Natural killer cell treated with Interleukin-12 subunit alpha and Interleukin-12 subunit beta and Interleukin-15 and Interleukin-18, amount 100 ng/mL, for 72 hours (primary cell): ENCODE measurements at places on chromosomes 5 and 9.

GRCh38 chr5:135365281-135365680 lies 33.8 kb downstream of the MACROH2A1 start:
- no peak for DNase-seq

- DNase-seq = no peak
These were observed 15.9 kb upstream of the ABLIM3 start for GRCh38 chr5:149125386-149125891.

DNA sequence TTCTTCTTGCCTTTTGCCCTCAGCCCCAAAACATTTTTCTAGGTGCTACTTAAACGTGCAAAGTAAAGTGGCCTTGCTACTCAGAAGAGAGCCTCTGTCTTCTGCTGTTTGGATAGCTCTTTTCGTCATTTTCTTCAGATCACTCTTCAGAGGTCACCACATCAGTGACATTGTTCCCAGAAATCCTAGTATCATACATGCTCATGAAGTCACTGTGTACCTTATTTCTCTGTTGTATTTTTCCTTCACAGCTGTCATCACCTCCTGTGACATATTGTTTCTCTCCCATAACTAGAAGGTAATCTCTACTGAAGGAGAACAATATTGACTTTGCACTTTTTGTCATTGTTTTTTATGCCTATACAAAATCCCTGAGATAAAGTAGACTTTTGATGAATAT lies 237.0 kb upstream of the CDH18 start:
- no peak for DNase-seq

- DNase-seq = peak; percentile 87
These were observed at the start of gene PHYKPL for GRCh38 chr5:178232124-178232919. Gene PHYKPL, minus strand, starts transcription at chr5:178232802. Its CDS starts 252 bp downstream, at chr5:178232550.

- DNase-seq = no peak
These were observed 4.2 kb upstream of the NINJ1 start for GRCh38 chr9:93138171-93138764.

- DNase-seq = no peak
These were observed 183.5 kb upstream of the EDIL3 start for GRCh38 chr5:84568171-84568570.

GRCh38 chr5:2293906-2294305 lies 411.2 kb upstream of the IRX4 start:
- DNase-seq = no peak

- no peak for DNase-seq
These were observed 279.0 kb downstream of the GLIS3 start for GRCh38 chr9:4020755-4021296.

- DNase-seq = no peak
These were observed 64.4 kb downstream of the AUH start for GRCh38 chr9:91297306-91297705.

GRCh38 chr5:2695200-2695891 lies 56.1 kb downstream of the IRX2 start:
- DNase-seq = no peak

DNA sequence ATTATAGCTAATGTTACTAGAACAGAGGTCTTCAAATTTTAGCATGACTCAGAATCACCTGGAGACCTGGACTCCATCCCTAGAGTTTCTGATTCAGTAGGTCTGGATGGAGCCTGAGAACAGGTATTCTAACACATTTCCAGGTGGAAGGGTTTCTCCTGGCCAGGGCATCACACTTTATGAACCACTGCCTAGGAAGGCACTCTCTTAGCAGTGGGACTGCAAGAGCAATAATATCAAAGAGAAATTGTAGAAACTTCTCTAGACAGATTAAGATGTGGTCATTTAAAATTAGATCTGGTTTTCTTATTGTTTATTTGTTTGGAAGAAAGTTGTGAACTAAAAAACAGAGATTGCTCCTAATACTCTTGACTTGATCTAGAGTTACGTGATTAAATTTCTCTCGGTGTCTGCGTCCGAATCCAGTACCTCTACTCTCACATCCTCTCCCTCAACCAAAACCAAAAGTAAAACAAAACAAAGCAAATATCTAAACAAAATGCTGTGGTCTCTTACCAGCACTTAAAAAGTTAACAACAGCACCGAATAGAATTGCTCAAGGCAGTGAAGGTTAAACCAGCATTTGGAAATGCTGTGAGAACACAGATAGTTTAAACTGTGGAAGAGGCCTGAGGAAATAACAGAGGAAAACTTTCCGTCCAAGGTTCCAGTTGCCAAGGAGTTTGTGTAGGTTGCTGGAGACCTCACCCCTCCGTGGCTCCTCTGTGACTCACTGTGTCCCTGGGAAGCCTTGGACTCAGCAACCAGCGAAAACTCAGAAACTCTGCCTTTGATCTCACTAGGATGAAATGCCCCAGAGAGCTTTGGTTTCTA lies 193.4 kb downstream of the ARRDC3 start:
- no peak for DNase-seq

DNA sequence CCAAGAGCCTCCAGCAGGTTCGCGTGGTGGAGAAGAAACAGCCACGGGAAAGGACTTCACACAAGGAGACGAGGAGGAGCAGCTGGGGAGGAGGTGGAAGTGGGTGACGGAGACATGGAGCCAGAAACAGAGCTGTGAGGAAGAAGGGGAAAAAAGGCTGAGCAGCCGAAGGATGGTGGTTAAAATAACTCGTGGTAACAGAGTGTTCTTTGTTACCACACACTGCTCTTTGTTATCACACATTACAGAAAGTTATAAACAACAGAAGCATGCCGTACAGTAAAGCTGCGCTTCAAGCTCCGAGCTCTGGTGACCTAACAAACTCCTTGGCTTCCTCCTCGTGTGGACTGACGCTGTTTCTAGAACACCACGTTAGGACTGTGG lies 215.4 kb downstream of the GLIS3 start:
- DNase-seq = no peak

- DNase-seq = no peak
These were observed 186.2 kb downstream of the RORB start for GRCh38 chr9:74683322-74683721.

GRCh38 chr5:77133061-77133758 lies 46.1 kb upstream of the ZBED3 start:
- DNase-seq = no peak

- peak; percentile 65 for DNase-seq
These were observed 422.6 kb downstream of the EFNA5 start for GRCh38 chr5:107248066-107248695.

- no peak for DNase-seq
These were observed 15.3 kb downstream of the ASS1 start for GRCh38 chr9:130459941-130460669.

DNA sequence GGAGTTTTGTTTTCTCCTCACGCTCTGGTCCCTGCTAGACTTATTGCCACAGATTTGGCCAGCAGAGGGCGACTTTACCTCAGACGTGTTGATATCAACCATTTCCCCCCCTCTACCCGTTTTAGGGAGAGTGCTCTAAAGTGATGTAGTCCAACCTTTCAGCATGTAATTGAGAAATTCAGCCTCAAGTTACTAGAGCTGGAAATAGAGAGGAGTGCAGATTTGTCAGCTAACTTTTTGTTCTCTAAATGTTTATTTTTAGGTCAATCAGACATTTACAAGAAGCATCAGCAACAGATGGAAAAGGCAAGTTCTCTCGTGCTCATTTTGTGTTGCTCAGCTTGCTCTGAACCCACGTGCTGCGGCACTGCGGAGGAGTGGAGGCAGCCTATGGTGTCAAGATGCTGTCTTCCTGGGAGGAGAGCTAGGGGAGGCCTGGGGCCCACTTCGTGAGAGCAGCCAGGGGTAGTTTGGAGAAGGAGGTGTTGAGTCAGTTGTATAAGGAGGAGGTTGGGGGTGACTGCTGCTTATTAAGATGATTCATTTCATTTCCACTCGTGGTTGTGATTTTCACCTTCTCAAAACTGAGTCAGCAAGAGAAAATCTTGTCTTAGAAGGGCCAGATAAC lies 53.6 kb downstream of the GPR107 start:
- DNase-seq = peak; percentile 77

DNA sequence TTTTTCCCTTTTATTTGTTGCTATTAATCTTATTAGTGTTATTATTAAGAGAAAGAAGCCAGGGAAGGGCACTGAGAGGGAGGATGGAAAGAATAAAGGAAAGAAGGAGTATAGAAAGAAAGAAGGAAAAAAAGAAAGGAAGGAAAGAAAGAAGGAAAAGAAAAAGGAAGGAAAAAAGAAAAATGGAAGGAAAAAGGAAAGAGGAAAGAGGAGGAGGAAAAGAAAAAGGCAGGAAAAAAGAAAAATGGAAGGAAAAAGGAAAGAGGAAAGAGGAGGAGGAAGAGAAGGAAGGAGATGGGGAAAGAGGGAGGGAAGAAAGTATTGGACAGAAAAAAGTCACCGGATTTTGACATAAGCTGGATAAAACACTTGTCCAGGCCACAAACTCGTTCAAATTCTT lies 47.8 kb downstream of the ANXA1 start:
- no peak for DNase-seq

- no peak for DNase-seq
These were observed 50.9 kb downstream of the CERT1 start for GRCh38 chr5:75460532-75460931.

DNA sequence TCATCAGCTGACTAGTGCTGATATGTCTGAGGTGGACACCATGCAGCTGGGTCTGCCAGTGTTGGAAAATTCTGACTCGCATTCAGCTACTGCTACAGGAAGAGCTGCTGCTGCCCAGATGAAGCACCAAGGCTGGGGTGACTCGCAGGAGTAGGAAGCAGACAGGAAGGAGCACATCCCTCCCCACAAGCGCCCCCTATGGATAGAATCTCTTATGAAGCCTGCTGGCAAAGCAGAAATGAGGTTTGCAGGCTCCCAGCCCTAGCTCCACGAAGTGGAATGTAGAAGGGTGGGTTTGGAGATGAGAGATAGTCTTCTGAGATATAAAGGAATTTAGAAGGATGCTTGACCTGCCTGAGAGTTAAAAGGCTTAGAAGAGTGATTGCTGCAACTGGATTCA lies 443.0 kb downstream of the ACTL7B start:
- no peak for DNase-seq

DNA sequence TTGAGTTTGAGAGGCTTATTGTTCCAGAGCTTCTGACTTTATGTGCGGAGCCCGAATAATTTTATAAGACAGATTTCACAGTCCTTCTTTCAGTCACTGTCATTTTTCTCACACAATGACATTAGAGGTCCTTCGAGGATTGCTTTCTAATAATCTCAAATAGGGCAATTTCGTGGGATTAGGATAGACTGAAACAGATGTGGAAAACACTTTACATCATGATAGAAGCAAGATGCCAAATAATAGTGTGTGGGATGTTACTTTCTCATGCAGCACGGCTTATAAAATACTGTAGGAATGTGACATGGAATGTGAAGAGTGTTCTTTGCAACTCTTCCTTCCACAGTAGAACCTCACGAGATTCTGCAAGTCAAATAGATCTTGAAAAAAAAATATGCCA lies 451.3 kb downstream of the SEMA5A start:
- no peak for DNase-seq

- no peak for DNase-seq
These were observed 313.8 kb downstream of the ARRDC3 start for GRCh38 chr5:91069364-91069763.

DNA sequence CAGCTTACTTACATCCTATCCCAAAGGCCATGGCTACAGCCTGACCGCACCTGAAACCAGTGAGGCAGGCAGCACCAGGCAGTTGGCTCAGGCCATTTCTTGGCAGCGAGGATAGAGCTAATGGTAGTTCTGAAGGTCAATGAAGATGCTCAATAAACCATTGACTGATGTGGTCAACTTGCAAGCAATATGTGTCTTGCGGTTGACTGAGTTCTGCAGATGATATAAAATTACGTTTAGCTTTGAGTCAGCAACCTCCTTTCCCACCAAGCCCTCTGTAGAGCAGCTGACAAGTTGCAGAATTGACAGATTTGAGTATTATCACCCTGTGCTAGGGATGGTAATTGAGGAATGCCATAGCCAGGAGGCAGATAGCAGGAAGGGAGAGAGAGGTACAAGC lies 189.0 kb upstream of the PUM3 start:
- no peak for DNase-seq

GRCh38 chr5:150992705-150993104 lies 27.7 kb upstream of the GPX3 start:
- DNase-seq = no peak

DNA sequence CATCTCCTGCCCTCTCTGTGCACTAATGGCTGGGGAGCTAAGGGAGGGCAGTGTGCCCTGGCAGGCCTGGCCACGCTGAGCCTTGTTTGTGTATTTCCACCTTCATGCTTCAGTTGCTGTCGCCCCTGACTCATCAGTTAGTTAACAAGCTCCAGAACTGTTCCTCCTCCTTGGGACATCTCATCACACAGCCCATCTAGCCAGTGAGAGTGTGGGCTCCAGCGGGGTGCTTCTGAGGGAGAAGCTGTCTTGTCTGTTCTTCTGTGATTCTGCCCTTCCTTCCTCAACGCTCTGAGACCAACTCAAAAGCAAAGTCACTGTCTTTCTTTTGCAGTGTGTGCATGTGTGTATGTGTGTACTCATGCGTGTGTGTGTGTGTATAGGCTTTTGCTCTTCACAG lies 58.3 kb upstream of the CPEB4 start:
- no peak for DNase-seq

- no peak for DNase-seq
These were observed 341.0 kb upstream of the PANK3 start for GRCh38 chr5:168920019-168920810.

DNA sequence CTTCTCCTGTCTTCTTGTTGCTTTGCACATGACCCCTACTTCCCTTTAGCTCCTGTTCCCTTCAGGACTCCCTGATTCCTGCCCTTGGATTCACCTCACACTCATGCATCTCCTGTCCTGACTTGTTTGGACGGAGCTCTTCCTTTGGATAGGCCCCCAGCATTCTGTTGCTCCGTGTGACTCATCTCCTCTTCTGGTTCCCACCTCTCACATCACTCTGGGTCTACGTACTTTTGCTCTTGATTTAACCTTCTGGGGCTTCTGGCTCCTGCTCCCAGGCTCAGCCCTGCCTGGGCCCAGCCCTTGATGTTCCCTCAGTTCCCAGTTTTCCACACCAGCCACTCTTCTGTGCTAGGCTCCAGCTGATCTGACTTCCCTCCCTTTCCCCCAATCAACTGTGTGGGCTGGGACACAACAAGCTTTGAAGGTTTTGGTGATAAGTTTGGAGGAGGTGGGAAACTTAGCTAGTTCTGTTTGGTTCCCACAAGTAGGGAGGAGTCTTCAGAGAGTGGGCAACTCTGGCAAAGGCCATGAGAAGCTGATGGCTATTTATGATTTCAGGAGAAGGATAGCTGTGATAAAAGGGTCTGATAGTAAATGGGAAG lies 331.5 kb downstream of the ARHGEF28 start:
- no peak for DNase-seq

DNA sequence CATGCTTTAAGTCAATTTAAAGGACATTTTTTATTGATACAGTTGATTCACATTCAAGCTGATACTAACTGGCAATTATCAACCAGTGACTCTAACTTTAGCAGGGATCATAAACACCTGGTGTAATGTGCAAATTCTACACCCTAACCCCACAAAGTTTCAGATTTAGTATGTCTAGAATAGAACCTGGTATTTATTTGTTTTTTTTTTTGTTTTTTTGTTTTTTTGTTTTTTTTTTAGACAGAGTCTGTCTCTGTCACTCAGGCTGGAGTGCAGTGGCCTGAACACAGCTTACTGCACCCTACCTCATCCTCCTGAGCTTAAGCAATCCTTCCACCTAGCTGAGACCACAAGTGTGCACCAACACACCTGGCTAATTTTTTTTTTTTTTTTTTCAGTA lies 311.2 kb upstream of the SEMA6A start:
- DNase-seq = no peak
